Activated CD4-positive, alpha-beta T cell treated with anti-CD3 and anti-CD28 coated beads for 4 hours (primary cell): ENCODE measurements at places on chromosomes 3 and 15.

DNA sequence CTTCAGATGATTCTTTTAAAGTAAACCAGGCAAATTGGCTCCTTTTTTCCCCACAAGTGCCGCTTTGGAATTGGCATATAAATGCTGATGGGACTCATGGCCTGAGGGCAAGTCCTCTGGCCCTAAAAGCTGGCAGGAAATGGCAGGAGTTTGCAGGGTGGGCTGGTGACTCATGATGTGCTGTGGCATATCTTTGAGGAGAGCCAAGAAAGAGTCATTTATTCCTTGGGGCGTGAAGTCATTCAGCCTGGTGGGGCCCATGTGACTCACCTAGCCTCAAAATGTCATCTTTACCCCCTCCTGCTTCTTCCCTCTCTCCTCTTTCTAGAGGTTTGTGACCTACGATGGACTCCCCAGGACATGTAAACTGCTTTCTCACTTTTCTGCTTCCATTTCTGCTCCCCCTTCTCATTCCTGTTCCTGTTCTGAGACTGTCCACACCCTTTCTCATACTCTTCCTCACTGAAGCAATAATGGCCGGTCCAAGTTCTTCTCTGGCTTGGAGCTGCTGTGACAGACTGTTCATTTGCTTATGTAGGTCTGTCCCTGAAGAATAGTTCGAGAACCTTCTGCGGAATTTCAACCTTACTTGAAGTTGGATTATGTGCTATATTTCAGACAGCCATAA is 326.1 kb downstream of the SATB1 start:
- DNase-seq, result peak; percentile 3

DNA sequence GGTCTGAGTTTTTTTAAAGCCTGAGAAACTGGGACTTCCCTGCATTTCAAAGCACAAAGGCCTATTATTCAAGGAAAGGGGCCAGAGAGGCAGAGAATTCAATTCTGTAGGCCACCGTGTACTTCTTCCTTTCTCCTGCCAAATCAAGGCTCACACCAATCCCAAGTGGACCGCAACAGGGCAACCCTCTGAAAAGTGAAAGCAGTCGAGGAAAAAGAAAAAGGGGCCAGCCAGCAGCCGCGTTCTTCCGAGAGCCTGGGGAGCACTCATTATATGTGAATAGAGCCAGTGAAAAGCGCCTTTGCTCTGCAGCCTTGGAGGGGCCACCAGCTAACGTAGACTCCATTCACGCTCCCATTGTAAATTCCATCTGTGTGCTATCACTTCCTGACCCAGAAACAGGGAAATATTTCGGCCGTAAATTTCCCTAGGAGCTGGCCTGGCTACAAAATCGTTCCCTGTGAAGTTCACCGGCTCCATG is 45.9 kb upstream of the THUMPD3 start:
- DNase-seq, result no peak

- no peak for DNase-seq
These were observed 78.8 kb downstream of the AAGAB start for GRCh38 chr15:67175643-67176071.

- DNase-seq, result no peak
These were observed 42.2 kb downstream of the TM2D3 start for GRCh38 chr15:101609742-101610610.

GRCh38 chr3:121794264-121794983 is 40.4 kb downstream of the IQCB1 start:
- DNase-seq, result no peak

DNA sequence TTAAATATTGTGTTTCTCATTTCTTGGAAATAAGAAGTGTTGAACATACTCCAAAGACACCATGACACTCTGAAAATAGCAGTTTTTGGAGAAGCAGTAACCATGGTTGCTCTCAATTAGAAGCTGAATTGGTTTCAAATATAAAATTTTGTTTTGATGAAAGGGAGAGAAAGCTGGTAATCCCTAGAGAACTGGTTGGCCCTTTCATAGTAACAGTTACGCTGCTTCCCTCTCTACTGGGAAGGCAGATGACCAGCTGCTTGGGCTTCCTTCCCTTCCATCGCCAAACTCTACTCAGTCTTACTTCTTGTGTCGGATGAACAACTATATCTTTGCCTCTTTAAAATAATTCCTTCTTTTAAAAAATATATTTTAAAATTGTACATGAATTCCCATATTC is 19.2 kb downstream of the LARS2 start:
- DNase-seq, result no peak

DNA sequence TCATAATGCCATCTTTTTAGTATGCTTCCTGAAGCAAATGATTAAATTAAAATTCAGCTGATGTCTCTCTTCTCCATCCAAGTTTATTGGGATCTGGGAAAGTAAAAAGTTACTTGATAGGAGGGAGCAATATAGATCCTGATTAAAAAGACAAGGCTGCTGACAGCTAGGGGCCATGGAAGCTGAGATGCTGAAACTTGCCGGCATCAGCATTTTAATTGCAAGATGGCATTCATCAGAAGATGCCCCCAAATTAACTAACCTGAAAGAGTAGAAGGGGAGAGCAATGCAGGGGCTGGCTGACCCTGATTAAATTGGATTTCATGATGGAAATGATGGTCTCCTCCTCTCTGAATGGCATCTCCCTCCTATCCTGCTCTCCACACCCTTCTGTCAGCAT is 31.1 kb downstream of the CPNE4 start:
- no peak for DNase-seq
